Breast epithelium (tissue), 4 donors: ENCODE measurements at places on chromosomes 5 and 9. TPM values are rescaled to one million over a fixed set of nuclear protein-coding genes. Genes with fewer than 3 reads are reported as not detected.

The BAAT gene
- total RNA-seq: not detected

- DNase-seq: no peak
Measured at GRCh38 chr9:96138616-96139015, 163.4 kb downstream of the HSD17B3 start.

GRCh38 chr5:132781029-132781428 is 4.0 kb upstream of the SEPTIN8 start:
- no peak for DNase-seq

- peak; percentile 65 for DNase-seq
Measured at GRCh38 chr9:96654450-96655197, 493 bp downstream of the PRXL2C start.

The VPS13A gene
- total RNA-seq: 50.5 TPM

DNA sequence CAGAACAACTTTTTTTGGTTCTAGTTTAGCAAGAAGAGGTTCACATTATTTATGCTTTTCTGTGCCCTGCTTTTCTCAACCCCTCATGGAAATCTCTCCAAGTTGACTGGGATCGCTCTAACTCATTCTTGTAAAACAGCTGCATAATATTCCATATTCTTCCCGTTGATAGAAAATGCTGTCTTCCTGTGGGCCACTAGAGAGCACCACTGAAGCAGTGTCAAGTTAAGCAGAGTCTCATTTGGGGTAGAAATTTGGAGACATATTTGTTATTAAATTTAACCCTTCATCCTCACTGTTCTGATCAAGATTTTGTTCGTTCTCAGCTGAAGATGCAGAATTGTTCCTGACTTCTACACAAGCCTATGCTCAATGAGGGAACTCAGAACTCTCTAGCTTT is 140.1 kb downstream of the CEMIP2 start:
- no peak for DNase-seq

The GADD45G gene
- 24.3 TPM for total RNA-seq

The MARCHF11 gene
- not detected for total RNA-seq

- DNase-seq: no peak
Measured at GRCh38 chr5:22391956-22392355, 461.2 kb downstream of the CDH12 start.

The TMEM215 gene
- total RNA-seq: not detected

DNA sequence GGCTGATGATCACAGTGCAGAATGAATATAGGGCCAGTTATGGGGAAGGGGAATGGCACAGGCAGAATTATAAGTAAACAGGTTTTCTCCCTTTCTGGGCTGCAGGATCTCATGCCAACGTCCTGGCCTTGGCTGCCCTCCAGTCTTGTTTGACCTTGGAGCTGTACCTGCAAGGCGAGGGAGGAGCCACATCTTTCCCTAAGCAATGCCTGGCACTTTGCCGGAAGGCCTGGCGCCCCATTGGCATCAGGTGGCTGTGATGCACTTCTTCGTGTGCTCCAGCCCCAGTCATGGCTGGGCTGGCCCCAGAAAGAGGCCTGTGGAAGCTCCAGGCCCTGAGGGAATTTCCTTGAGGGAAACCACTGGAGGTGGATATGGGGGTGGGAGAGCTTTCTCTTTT is 16.7 kb upstream of the IQGAP2 start:
- DNase-seq: peak; percentile 67

DNA sequence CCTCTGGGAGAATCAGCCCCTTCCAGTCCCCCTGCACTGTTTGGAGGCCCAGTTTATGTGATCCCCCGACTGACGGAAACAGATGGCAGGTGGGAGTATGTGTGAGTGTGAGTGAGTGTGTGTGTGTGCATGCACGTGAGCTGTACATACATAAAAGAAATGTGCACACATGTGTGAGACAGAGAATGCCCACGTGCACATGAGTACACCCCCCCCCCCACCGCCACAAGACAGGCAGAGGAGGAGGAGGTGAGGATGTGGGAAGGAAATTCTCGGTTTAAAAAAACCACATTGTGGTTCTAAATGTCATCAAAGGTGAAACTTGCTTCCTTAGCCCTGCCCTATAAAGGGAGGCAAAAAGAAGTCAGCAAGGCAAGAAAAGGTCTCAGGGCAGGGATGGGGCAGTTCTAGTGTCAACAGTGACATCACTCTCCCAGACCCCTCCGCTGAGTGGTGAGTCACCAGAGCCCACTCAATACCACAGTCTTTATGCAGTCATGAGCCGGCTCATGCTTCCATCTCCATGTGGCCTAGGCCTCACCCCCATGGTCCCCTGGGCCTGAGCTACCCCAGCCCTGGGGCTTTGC is 79.2 kb upstream of the HSPA9 start:
- DNase-seq: no peak

DNA sequence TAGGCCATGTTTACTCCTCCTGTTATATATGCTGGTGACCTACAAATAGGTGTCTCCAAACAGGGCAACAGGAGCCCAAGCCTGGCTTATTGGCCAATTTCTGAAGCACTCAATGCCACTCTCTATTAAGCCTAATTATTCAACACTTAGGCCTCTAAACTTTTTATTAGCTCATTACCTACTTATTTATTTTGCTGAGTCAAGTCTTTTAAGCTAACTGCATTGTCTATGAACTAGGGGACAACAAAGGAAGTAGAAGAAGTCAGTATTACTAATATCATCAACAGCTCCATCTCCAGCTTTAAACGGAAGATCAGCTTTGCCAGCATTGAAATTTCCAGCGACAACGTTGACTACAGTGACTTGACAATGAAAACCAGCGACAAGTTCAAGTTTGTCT is 28.2 kb downstream of the GABRP start:
- no peak for DNase-seq

The IFNB1 gene
- total RNA-seq: not detected

DNA sequence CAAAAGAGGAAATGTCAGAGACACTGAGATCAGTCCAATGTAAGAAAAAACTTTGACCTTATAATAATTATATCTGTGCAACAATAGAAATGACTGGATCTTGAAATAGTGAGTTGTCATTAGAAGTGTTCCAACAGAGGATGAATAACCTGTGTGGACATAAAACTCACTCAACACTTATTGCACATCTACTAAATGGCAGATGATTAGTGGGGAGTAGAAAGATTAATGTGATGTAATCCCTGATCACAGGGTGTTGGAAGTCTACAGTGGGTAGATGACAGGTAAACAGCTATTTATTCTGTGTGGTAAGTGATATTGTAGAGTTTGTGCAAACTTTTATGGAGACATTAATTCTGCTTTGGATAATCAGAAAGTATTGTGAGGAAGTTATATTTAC is 177.3 kb upstream of the HMHB1 start:
- DNase-seq: no peak

The HRH2 gene
- total RNA-seq: 5.0 TPM

The PAEP gene
- total RNA-seq: not detected

GRCh38 chr9:20903212-20903611 is 128.2 kb downstream of the HACD4 start:
- DNase-seq: no peak

GRCh38 chr9:134887686-134888602 is 7.3 kb downstream of the FCN2 start:
- DNase-seq: no peak

- no peak for DNase-seq
Measured at GRCh38 chr9:6584881-6585597, 60.5 kb downstream of the GLDC start.

- no peak for DNase-seq
Measured at GRCh38 chr5:9015937-9016270, 530.0 kb downstream of the SEMA5A start.

GRCh38 chr5:105931881-105932421 is 1738.8 kb downstream of the EFNA5 start:
- no peak for DNase-seq
